ENCODE measurements at places on chromosomes 13 and 19.

GRCh38 chr13:31192306-31192705, 7.5 kb upstream of the B3GLCT start:
- peak; percentile 28 for DNase-seq

- DNase-seq: no peak
These were observed 232.0 kb downstream of the B3GLCT start for GRCh38 chr13:31431722-31432137.

DNA sequence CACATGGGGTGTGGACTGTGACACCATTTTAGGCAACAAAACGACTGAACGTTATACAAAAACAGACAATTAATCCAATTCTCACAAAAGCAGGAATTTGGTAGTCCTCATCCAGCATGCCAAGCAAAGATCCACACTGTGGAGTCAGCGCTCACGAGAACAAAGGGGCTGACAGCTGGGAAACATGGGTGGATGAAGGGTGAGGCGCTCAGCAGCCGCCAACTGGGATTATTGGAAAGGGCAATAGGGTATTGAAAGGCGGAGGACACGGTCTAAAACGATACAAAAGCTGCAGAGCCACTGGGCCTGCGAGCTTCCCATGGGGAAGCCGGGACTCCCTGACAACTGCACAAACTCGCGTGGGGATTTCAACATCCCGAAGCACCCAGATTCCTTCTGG, 4.7 kb upstream of the ZNF813 start:
- no peak for DNase-seq

DNA sequence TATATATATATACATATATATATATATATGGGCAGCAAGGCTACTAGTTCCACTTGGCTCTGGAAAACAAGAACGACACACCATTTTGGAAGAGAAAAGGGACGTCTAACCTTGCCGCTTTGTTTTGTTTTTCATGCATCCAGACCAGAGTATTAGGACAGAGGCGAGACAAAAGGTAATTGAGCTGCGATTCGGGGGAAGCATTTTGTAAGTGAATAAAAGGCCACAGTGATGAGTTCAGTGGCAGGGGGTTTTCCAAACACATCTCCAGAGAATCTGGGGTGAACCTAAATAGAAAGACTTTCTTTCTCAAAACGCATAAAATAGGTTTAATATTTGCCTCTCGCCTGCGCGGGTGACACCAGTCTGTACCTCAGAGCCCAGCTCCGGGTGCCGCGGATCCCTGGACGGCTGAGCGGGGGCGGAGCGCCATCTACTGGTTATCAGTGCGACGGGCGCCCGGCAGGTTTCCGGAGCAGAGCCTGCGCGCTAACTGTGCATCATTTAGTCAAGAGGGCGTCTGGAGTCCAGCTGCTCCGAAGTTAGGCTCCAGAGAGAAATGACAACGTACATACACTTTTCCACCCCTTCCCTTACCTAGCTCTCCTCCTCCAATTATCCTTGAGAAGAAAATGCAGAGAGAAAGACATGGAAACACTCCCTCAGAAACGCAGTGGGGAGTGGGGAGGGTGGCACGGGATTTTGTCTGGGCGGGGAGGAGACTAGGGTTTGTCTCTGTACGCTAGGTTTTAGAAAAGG, 262.3 kb downstream of the TBC1D4 start:
- DNase-seq: peak; percentile 72
